ENCODE measurements at places on chromosomes 4 and X.
A peak's percentile ranks its signal among the peaks of the same experiment; 100 is the strongest.

DNA sequence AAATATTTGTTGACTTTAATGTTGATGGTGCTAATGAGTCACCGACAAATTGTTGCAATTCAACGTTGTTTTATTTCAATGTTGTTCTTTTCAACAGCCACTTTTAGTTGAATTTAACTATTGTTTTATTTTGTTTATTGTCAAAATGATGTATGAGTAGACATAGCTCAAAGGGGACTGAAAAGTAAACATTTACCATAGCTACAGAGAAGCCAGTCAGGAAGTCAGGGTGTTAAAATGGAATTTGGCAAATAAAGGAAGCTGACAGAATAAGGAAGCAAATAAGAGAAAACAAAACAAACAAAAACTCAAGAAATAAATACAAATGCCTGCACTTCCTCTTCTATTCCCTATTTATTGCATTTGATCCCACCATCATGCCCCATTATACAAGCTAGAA is 648.4 kb upstream of the HTR2C start:
- peak; percentile 4 for DNase-seq

GRCh38 chrX:12548746-12549145 is 242.5 kb upstream of the PRPS2 start:
- peak; percentile 69 for DNase-seq

DNA sequence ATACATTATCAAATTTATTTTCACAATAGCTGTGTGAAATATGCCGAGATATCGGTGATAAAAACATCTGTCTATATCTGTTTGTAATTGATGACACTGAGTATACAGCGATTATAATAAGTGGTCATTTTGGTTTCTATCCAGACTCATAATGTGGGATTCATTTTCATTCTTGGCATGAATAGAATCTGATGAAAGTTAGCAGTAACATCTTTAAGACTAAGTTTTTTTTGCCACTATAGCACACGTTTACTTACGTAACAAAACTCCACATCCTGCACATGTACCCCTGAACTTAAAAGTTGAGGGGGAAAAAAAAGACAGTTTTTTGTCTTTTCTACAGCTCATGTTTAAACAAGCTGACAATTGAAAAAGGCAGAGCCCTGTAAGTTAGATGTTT is 86.4 kb downstream of the PPA2 start:
- no peak for DNase-seq

GRCh38 chr4:121219227-121219626 is 55.1 kb upstream of the TNIP3 start:
- no peak for DNase-seq

GRCh38 chr4:153127760-153128494 is 76.3 kb upstream of the TRIM2 start:
- peak; percentile 22 for DNase-seq

GRCh38 chr4:158826882-158827281 is 58.1 kb downstream of the FNIP2 start:
- DNase-seq, result no peak

- peak; percentile 55 for DNase-seq
These were observed 24.9 kb downstream of the ALPK1 start for GRCh38 chr4:112321776-112322684.

DNA sequence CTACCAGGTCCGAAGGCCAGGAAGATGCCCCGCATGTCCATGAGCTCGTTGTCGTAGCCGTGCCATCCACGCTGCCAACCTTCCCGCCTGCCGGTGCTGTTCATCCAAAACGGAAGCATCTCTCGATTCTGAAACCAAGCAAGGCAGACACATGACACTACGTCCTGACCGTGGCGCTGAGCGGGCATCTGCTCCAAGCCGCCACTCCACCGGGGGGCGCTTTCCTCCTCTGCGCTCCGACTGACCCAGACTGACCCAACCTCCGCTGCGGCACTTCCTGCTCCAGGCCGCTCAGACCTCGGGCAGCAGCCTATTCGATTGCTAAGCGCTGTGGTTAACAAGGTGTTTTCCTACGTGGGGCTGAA is 120.5 kb downstream of the ENPP6 start:
- DNase-seq, result no peak

DNA sequence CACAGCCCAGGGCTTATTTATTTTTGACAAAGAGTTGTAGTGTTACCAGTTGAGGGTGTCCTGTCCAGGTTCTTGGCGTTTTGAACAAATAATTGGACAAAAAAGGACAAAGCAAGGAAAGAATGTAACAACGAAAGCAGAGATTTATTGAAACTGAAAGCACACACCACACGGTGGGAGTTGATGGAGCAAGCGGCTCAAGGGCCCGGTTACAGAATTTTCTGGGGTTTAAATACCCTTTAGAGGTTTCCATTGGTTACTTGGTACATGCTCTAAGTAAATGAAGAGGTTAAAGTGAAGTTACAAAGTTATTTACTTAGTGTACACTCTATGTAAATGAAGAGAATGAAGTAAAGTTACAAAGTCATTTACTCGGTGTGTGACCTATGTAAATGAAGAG is 27.8 kb upstream of the OPHN1 start:
- DNase-seq, result no peak

GRCh38 chr4:7429069-7429416 is 5.7 kb downstream of the PSAPL1 start:
- no peak for DNase-seq

GRCh38 chrX:72621625-72622485 is 49.2 kb upstream of the HDAC8 start:
- no peak for DNase-seq

DNA sequence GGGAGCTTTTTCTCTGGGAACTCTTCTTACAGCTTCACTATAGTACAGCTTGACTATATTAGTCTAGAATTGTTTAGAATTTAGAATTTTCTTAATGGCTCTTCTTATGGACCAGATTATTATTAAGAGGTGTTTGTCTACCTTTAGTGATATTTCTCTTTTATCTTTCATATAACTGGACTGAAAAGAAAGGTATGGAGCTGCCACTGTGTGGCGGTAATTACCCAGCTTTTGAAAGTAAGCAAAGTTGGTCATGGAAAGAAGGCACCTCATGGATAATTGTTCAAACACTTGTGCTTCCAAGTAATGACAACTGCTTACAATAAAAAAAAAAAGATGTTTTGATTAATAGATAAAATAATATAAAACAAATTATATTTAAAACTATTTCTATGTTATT is 1112.5 kb downstream of the TECRL start:
- peak; percentile 53 for DNase-seq

- peak; percentile 49 for DNase-seq
These were observed 1.5 kb upstream of the TMA16 start for GRCh38 chr4:163492951-163493504.

- DNase-seq, result no peak
These were observed 132.7 kb upstream of the NR3C2 start for GRCh38 chr4:148574911-148575310.

- no peak for DNase-seq
These were observed 641.3 kb downstream of the RPA4 start for GRCh38 chrX:97524997-97525396.

DNA sequence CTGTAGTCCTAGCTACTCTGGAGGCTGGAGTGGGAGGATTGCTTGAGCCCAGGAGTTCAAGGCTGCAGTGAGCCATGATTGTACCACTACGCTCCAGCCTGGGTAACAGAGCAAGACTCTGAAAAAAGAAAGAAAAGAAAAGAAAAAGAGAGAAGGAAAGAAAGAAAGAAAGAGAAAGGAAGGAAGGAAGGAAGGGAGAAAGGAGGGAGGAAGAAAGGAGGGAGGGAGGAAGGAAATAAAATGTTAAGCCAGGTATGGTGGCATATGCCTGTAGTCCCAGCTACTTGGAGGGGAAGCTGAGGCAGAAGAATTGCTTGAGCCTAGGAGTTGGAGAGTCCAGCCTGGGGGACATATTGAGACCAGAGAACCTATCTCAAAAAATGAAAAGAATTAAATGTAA is 12.0 kb downstream of the STAP1 start:
- DNase-seq, result no peak

DNA sequence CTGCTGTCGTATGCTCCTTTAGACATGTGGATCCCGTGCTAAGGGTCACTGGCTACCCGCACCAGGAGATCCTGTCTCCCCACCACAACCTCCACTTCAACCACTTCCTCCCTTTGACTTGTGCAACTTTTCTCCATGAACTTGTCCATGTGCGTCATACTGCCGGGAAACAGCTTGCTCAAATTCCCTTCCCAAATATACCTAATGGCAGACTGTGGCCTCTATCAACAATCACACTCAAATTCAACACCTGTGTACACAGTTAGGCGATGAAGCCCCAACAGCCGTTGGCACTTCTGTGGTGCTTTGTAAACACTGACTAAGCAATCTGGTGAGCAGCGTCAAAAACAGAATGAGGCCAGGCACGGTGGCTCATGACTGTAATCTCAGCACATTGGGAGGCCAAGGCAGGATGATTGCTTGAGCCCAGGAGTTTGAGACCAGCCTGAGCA is 49.5 kb downstream of the CD99L2 start:
- DNase-seq, result peak; percentile 90

- no peak for DNase-seq
These were observed 30.3 kb downstream of the COPS4 start for GRCh38 chr4:83065266-83065665.

GRCh38 chr4:11485926-11486325 is 57.2 kb upstream of the HS3ST1 start:
- no peak for DNase-seq

- peak; percentile 73 for DNase-seq
These were observed 134.2 kb downstream of the CHIC2 start for GRCh38 chr4:53929955-53930798.

DNA sequence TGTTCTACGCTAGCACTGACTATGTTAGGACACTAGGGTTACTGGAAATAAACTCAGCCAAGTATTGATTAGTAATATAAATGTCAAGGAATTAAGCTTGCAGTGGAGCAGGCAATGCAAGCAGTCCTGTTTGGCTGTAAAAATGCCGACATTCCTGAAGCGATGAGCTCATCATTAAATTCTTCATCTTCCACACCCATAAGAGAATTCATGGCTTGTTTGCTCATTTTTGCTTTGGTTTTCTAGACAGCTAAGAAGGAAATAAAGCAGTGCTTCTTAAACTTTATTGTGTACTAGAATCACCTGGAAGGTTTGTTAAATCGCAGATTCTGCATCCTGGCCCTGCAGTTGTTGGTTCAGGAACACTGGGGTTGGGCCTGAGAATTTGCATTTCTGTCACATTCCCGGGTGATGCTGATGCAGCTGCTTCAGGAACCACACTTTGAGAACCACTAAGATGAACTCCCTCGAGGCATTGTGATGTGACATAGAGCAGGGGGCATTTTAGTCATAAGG is 17.8 kb downstream of the ANXA3 start:
- DNase-seq, result peak; percentile 58

DNA sequence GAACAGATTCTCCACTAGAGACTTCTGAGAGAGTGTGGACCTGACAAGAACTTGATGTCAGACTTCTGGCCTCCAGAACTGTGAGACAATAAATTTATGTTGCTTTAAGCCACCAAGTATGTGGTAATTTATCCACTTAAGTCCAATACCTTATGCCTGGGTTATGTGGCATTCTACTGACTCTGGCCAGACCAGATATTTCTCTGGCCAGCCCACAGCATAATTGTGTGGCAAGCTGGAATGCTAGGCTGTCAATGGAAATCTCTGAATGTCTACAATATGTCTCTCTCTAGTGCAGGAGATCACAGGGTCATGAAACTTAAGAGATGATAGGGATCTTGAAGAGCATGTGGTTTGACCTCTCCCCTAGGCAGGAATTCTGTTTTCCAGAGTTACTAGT is 251.0 kb downstream of the ZNF674 start:
- DNase-seq, result peak; percentile 27

DNA sequence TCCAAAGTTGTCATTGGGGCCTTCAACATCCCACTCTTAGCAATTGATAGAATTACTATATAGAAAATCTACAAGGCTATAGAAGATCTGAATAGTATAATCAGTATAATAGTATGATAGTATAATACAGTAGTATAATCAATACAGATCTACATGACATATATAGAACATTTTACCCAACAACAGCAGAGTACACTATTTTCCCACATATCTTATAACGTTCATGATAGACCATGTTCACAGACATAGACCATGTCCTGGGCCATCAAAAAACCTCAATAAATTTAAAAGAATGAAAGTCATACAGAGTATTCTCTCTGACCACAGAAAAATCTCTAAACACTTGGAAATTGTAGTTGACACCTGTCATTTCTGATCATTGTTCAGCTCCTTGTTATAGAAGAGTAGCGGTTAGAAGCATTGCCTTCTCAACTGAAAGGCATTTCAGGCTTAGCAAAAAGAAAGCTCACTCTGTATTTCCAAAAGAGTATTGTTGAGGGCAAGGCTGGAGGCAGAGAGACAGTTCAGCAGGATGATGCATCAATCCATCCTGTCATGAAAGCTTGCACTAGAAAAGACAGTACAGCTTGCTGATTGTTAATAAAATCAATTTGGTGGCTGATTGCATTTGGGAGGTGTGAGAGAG is 38.8 kb upstream of the ARMCX5 start:
- DNase-seq, result no peak

DNA sequence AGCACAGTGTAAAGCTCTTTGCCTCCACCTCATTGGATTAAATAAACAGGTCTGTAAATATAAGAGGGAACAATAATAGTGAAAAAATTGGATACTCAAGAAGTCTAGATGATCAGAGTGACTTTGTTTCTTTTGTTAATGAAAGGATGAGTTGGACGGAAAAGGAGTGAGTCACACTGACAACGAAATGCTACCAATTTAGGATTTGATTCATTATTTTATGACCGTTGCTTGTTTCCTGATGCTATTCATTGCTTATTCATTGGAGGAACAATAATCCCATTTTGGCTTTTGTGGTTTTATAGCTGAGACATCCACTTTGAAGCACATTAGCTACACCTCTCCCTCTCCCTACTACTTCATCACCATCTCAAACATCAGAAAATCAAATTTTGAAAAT is 74.4 kb upstream of the DYNLT3 start:
- no peak for DNase-seq

- DNase-seq, result no peak
These were observed 813 bp downstream of the TLR7 start for GRCh38 chrX:12867685-12868084.

GRCh38 chr4:130359542-130359941 is 1263.6 kb downstream of the C4orf33 start:
- no peak for DNase-seq

DNA sequence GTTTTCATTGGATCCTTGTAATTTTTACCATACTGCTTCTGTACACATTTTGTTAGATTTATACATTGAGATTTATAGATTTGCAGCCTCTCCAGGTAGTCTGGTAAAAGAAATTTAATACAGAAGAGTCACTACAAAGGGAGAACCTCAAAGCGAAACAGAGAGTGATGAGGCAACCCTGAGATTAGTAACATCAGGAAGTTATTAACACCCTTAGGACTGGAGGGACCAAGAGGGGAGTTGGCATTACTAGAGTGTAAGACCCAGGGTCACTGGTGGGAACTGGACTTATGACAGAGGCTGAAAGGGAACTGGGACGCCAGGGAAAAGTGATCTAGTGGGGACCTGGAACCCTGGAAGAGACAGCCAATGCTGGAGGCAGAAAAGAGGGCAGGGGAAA is 20.6 kb upstream of the MAML3 start:
- DNase-seq, result no peak

All from T47D (cell line).